ENCODE measurements at places on chromosomes 2 and 18. TPM values are rescaled to one million over a fixed set of nuclear protein-coding genes. Genes with fewer than 3 reads are reported as not detected.

LINC00305 gene
- total RNA-seq: 0.20 TPM

MALL gene
- total RNA-seq: 13.7 TPM

PGAP1 gene
- total RNA-seq: 4.1 TPM

D2HGDH gene
- total RNA-seq: 7.8 TPM

LCT gene
- not detected for total RNA-seq

PSTPIP2 gene
- 1.1 TPM for total RNA-seq

TUBA3D gene
- total RNA-seq: not detected

GCG gene
- not detected for total RNA-seq

MAPRE3 gene
- 0.79 TPM for total RNA-seq

MYOM1 gene
- 1.1 TPM for total RNA-seq

ST8SIA5 gene
- not detected for total RNA-seq

PARD3B gene
- 10.9 TPM for total RNA-seq

ZRANB3 gene
- total RNA-seq: 4.1 TPM

ARHGEF4 gene
- under 0.01 TPM for total RNA-seq

HOXD9 gene
- total RNA-seq: 23.8 TPM

CYS1 gene
- under 0.01 TPM for total RNA-seq

ZC3H6 gene
- total RNA-seq: 1.2 TPM

XDH gene
- total RNA-seq: not detected

IL36RN gene
- not detected for total RNA-seq

MPPE1 gene
- 13.9 TPM for total RNA-seq

PLEK gene
- under 0.01 TPM for total RNA-seq

ADI1 gene
- total RNA-seq: 45.1 TPM

CFC1 gene
- not detected for total RNA-seq

POMC gene
- 0.99 TPM for total RNA-seq

ADCYAP1 gene
- total RNA-seq: not detected

INPP5D gene
- 43.5 TPM for total RNA-seq
